ENCODE measurements at places on chromosomes 13 and 19. TPM values are rescaled to one million over a fixed set of nuclear protein-coding genes. Genes with fewer than 3 reads are reported as not detected.
A peak's percentile ranks its signal among the peaks of the same experiment; 100 is the strongest.

- H3K4me3 ChIP-seq = no peak overlapping the region
- H3K4me1 ChIP-seq = no peaks in the 10 kb centered on the region
- H3K36me3 ChIP-seq = no peaks in the 10 kb centered on the region
- no peaks in the 10 kb centered on the region for H3K27me3 ChIP-seq
- no peak overlapping the region for H3K27ac ChIP-seq
Observed at GRCh38 chr19:58492265-58492664, 16.1 kb downstream of the ZNF446 start.

The NLRP4 gene
- total RNA-seq = not detected

- H3K36me3 ChIP-seq = no peaks in the 10 kb centered on the region
- H3K27ac ChIP-seq = no peak overlapping the region
- DNase-seq = no peak
- no peaks in the 10 kb centered on the region for H3K27me3 ChIP-seq
- no peak overlapping the region for H3K4me3 ChIP-seq
Observed at GRCh38 chr13:33678084-33678483, 139.9 kb upstream of the RFC3 start.

The NDUFA13 gene
- total RNA-seq = 396 TPM

GRCh38 chr13:78103936-78104335, 185.3 kb upstream of the EDNRB start:
- H3K4me1 ChIP-seq = no peaks in the 10 kb centered on the region
- H3K27ac ChIP-seq = no peak overlapping the region
- no peaks in the 10 kb centered on the region for H3K27me3 ChIP-seq
- no peaks in the 10 kb centered on the region for H3K36me3 ChIP-seq
- DNase-seq = no peak
- H3K4me3 ChIP-seq = no peak overlapping the region

- H3K4me1 ChIP-seq = no peaks in the 10 kb centered on the region
- H3K27ac ChIP-seq = no peak overlapping the region
- DNase-seq = no peak
- no peak overlapping the region for H3K4me3 ChIP-seq
- H3K27me3 ChIP-seq = no peaks in the 10 kb centered on the region
- peaks cover 19% of the 10 kb centered on the region for H3K36me3 ChIP-seq
Observed at GRCh38 chr13:60118696-60119400, 44.9 kb downstream of the DIAPH3 start.

- no peak overlapping the region for H3K4me3 ChIP-seq
- peaks cover 8% of the 10 kb centered on the region for H3K36me3 ChIP-seq
- DNase-seq = no peak
Observed at GRCh38 chr19:49973987-49974386, 13.0 kb upstream of the SIGLEC11 start.

GRCh38 chr19:31339411-31339810, 9.8 kb downstream of the TSHZ3 start:
- H3K27me3 ChIP-seq = peaks cover 60% of the 10 kb centered on the region
- H3K4me3 ChIP-seq = peak overlapping the region; percentile 74
- H3K4me1 ChIP-seq = peaks cover 62% of the 10 kb centered on the region

- DNase-seq = no peak
- H3K27ac ChIP-seq = peak overlapping the region; percentile 62
- peaks cover 13% of the 10 kb centered on the region for H3K4me1 ChIP-seq
Observed at GRCh38 chr13:27259831-27260230, 8.5 kb downstream of the RPL21 start.

The ADGRE1 gene
- not detected for total RNA-seq

The ZIK1 gene
- 11.5 TPM for total RNA-seq

DNA sequence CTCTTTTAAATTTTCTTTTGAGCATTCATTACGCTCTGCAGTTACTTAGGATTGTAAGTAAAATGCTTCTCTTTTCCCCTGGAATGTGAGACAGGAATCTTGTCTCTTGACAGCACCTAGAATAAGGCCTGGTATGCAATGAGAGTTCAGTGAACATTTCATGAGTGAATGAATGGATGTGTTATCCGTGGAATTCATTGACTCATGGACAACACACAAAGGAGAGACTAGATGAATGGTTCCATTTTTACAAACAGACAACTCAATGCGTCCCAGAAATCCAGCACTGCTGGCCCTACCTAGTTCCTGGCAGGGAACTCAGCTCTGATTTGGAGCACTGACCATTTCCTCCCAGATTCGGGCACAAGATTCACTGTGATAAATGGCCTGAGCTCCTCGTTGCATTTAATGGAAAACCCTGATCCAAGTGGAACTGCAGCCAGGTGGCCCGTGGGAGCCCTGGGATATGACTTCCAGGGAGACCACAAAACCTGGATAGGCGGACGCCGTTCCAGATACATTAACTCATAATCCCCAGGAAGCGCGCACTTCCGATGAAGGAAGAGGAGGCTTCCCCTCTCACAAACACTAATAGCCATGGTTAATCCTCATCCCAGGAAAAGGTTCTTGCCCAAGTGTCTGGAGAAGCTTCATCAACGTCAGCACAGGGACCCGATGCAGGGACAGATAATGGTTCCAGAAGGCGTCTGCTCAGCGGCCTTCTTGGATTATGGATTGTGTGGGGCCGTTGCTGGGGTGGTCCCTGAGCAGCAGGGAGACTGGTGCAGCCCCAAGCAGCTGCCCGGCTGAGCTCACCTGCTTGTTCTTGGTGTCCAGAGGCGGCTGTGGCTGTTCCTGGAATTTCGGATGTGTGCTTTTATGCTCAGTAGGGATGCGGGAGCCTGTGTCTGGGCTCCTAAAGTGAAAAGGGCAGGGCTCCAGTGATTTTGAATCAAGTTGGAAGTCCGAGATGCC, 211.1 kb upstream of the TSHZ3 start:
- no peaks in the 10 kb centered on the region for H3K4me1 ChIP-seq
- peaks cover 3% of the 10 kb centered on the region for H3K36me3 ChIP-seq
- no peak overlapping the region for H3K27ac ChIP-seq
- peaks cover 28% of the 10 kb centered on the region for H3K27me3 ChIP-seq
- DNase-seq = no peak

- DNase-seq = no peak
- no peak overlapping the region for H3K4me3 ChIP-seq
- H3K27me3 ChIP-seq = no peaks in the 10 kb centered on the region
- peaks cover 12% of the 10 kb centered on the region for H3K36me3 ChIP-seq
- H3K4me1 ChIP-seq = no peaks in the 10 kb centered on the region
- H3K27ac ChIP-seq = no peak overlapping the region
Observed at GRCh38 chr19:33806434-33806881, 9.8 kb downstream of the KCTD15 start.

GRCh38 chr13:72788831-72789230, 6.9 kb downstream of the PIBF1 start:
- peaks cover 37% of the 10 kb centered on the region for H3K36me3 ChIP-seq
- H3K27me3 ChIP-seq = no peaks in the 10 kb centered on the region
- no peak for DNase-seq

The CLEC11A gene
- total RNA-seq = 5.9 TPM

DNA sequence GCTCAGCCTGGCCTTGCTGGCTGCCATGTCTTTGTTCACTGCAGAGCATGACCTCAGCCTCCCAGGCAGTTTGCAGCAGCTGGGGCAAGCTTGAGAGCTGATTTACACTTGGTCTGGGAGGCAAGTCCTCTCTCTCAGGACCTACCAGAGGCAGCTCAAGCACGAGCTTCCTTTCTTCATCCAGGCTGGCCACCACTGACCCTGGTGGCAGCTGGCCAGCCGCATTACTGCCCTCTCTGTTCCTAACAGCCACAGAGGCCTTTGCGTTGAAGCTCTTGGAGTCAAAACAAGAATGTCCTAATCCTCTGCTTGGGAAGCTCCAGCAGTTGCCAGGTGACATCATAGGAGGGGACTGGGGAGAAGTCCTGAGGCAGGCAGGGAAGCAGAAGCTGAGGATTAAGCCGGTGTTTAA, 85.7 kb downstream of the NUFIP1 start:
- H3K27me3 ChIP-seq = no peaks in the 10 kb centered on the region
- DNase-seq = no peak
- no peaks in the 10 kb centered on the region for H3K36me3 ChIP-seq
- peaks cover 52% of the 10 kb centered on the region for H3K4me1 ChIP-seq
- H3K27ac ChIP-seq = peak overlapping the region; percentile 50

- H3K36me3 ChIP-seq = no peaks in the 10 kb centered on the region
- no peak overlapping the region for H3K27ac ChIP-seq
- no peak for DNase-seq
- peak overlapping the region; percentile 57 for H3K4me3 ChIP-seq
- H3K4me1 ChIP-seq = peaks cover 23% of the 10 kb centered on the region
Observed at GRCh38 chr13:34628209-34628682, 313.8 kb upstream of the NBEA start.

The KLF2 gene
- total RNA-seq = 2.1 TPM

- H3K36me3 ChIP-seq = no peaks in the 10 kb centered on the region
- no peak overlapping the region for H3K27ac ChIP-seq
- H3K27me3 ChIP-seq = no peaks in the 10 kb centered on the region
- peaks cover 10% of the 10 kb centered on the region for H3K4me1 ChIP-seq
Observed at GRCh38 chr13:93758575-93758974, 532.0 kb downstream of the GPC6 start.

DNA sequence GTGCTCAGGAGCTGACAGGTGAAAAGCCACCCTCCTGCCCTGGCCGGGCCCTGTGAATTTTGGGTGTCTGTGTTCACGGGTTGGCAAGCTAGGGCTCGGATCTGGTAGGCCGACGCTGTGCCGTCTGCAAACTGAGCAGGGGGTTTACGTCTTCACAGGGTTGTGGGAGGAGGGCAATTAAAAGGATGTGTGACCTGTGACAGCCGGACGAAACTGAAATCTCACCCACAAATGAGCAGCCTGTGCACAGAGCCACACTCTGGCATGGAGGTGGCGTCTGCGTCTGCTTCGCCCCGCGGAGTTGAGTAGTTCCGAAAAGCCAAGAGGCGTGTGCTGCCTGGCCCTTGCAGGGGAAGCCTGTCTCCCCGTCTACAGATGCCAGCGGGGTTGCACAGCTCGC, 117.3 kb downstream of the KDM4B start:
- H3K36me3 ChIP-seq = peaks cover 10% of the 10 kb centered on the region
- no peak for DNase-seq
- H3K4me3 ChIP-seq = no peak overlapping the region
- peaks cover 17% of the 10 kb centered on the region for H3K4me1 ChIP-seq

- peaks cover 16% of the 10 kb centered on the region for H3K4me1 ChIP-seq
- H3K27me3 ChIP-seq = no peaks in the 10 kb centered on the region
- peak overlapping the region; percentile 83 for H3K27ac ChIP-seq
- DNase-seq = no peak
- peaks cover 4% of the 10 kb centered on the region for H3K36me3 ChIP-seq
- H3K4me3 ChIP-seq = no peak overlapping the region
Observed at GRCh38 chr13:113275387-113275786, 21.7 kb upstream of the LAMP1 start.

DNA sequence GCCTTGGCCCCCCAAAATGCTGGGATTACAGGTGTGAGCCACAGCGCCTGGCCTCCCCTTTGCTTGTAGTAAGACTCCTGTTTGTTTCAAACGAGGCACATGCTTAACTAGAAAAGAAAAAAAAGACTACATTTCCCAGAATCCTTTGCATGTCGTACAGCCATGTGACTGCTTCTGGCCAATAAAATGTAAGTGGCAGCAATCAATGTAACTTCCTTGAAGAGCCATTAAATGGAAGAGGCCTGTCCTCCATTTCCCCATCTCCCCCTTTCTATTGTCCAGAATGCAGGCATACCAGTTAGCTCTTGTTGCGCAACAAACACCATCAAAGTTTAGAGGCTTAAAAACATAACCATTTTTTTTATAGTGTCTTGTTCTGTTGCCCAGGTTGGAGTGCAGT, 10.4 kb upstream of the GPR32 start:
- no peak overlapping the region for H3K27ac ChIP-seq
- H3K27me3 ChIP-seq = peaks cover 18% of the 10 kb centered on the region
- no peaks in the 10 kb centered on the region for H3K36me3 ChIP-seq
- DNase-seq = no peak
- H3K4me3 ChIP-seq = no peak overlapping the region

- H3K27me3 ChIP-seq = peaks cover 43% of the 10 kb centered on the region
- peaks cover 14% of the 10 kb centered on the region for H3K4me1 ChIP-seq
- H3K27ac ChIP-seq = peak overlapping the region; percentile 97
Observed at GRCh38 chr19:2477141-2477710, 1.3 kb downstream of the GADD45B start.

- no peak overlapping the region for H3K27ac ChIP-seq
- no peak for DNase-seq
- no peak overlapping the region for H3K4me3 ChIP-seq
- no peaks in the 10 kb centered on the region for H3K36me3 ChIP-seq
- peaks cover 10% of the 10 kb centered on the region for H3K4me1 ChIP-seq
Observed at GRCh38 chr19:4624733-4625362, 14.5 kb upstream of the TNFAIP8L1 start.

DNA sequence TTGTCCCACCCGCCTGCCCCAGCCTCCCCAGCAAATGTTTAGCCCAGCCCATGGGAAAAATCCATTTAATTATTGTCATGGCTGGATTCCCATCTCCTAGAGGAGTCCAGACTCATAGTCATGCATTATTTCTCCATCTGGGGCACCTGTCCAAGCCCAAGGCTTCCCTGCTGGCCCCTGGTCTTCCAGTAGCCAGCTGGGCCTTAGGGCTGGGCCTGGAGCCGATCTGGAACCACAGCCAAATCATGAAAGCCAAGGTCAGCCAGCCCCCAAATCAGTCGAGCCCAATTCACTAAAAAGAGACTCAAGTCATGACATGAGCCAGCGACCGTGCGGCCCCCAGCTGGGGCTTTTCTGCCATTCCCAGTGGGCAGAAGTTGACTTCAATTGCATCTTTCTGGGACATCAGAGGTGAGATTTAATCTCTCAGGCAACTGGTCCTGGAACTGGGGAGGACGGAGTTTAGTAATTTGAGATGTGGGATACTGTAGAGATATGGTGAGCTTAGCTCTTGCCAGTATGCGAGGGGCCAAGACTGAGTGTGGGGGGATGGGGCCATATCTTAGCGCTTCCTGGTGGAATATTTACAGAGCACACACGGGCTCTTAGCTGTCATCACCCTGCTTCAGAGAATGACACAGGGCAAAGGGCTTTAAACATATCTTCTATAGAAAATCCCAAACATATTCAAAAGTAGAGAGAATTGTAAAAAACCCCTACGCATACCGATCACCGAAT, 9.4 kb upstream of the PGLYRP2 start:
- H3K27ac ChIP-seq = no peak overlapping the region
- no peaks in the 10 kb centered on the region for H3K36me3 ChIP-seq
- H3K4me3 ChIP-seq = no peak overlapping the region
- H3K27me3 ChIP-seq = no peaks in the 10 kb centered on the region

DNA sequence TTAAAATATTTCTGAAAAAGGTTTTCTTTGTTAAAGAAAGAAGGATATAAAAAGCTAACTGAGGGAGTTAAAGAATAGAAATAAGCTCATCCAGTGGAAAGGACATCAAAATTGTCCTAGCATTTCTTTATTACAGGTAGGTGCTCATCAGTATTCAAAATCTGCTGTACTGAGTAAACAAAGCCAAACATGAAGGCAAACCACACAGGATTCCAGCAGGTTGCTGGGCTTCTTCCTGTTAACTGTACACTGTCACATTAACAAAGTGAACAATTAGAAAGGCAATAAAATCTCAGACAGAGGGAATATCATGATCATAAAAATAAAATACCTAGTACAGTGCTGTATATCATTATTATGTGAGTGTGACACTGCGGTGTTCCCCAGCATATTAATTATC, 1541.0 kb downstream of the SLITRK5 start:
- no peak for DNase-seq
- H3K27me3 ChIP-seq = no peaks in the 10 kb centered on the region
- no peaks in the 10 kb centered on the region for H3K36me3 ChIP-seq
- no peaks in the 10 kb centered on the region for H3K4me1 ChIP-seq
- no peak overlapping the region for H3K4me3 ChIP-seq
